Umbilical cord (tissue), 2 donors: ENCODE measurements at places on chromosomes 16 and 17.

GRCh38 chr16:28058839-28059589 lies 4.5 kb downstream of the GSG1L start:
- no peak for DNase-seq

GRCh38 chr17:6365200-6365943 lies 69.5 kb downstream of the AIPL1 start:
- no peak for DNase-seq

GRCh38 chr16:75152635-75153034 lies 4.3 kb downstream of the ZFP1 start:
- no peak for DNase-seq

GRCh38 chr17:74182041-74182723 lies 21.3 kb upstream of the RPL38 start:
- DNase-seq = no peak

DNA sequence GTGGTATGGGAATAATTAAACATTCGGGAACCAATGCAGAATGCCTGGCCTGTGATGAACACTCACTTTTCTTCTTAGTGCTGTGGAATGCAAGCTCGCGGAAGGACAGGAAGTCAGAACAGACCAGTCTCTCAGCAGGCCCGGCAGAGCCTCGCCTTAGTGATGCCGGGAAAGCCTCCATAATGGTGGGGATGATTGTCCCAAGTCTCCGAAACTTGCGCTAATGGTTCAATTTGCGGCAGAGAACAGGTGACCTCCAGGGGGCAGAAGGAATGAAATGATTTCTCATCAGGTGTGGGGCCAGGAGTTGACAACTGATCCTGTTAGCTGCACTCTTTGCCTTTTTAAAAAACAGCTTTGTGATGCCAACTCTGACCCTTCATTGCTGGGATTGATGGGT lies 170.6 kb downstream of the GSG1L start:
- DNase-seq = no peak

DNA sequence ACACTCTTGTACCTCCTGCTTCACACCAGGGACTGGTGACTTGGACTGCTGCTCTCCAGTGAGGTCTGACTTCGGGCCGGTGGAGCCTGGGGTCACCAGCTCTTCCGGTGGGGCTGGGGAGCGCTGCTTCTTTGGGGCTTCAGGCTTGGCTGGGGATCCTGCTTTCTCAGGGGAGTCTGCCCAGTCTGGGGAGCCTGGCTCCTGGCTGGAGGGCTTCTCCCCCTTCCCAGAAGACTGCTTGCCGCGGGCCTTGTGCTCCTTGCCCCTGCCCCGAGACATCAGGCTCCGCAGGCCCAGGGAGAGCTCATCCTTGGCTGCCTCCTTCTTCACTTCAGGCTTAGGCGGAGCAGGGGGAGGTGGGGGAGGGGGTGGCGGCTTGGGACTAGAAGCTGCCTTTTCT lies 52.4 kb downstream of the MYO18A start:
- no peak for DNase-seq

- no peak for DNase-seq
These were observed 6.1 kb downstream of the DRC3 start for GRCh38 chr17:17978481-17979424.

DNA sequence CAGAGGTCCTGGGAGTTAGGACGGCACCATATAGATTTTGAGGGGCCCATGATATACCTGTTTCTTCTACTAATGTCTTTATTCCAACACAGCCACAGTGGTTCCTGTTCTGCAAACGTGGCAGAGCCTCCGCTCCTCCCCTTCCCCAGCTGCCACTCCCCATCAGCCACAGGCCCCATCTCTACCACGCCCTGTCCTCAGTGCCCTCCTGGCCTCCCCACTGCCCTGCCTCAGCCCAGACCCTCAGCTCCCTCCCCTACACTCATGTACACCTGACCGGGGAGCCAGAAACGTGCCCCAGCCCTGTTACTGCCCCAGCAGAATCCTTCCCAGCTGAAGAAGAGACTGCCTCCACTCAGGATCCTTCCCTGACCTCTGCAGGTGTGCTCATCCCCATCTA lies 11.9 kb upstream of the RBFOX3 start:
- DNase-seq = no peak

DNA sequence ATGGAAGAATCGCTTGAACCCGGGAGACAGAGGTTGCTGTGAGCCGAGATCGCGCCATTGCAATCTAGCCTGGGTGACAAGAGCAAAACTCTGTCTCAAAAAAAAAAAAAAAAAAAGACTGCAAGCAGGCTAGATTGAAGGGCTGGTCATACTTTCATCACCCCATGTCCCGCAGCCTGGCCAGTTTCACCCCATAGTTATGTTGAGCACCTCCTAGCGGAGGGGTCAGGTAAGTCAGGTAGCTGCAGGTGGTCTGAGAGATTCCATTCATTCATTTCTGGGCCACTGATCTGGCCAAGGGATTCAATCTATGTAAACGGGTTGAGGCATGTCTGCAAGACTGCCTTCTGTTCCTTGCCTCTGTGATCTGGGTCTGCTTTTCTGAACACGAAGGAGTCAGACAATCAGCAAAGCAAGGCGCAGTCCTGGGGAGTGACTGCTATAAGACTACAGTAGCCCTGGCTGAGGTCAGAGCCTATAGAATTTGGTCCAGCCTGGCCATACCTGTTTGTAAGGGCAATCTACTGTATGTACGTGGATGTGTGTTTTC lies 23.6 kb upstream of the BPTF start:
- DNase-seq = no peak

GRCh38 chr17:46979147-46979863 lies at the start of gene RPRML:
TSS of gene RPRML (minus strand) at chr17:46979253. CDS start at chr17:46979007, 246 bp downstream.
- DNase-seq = peak; percentile 13

DNA sequence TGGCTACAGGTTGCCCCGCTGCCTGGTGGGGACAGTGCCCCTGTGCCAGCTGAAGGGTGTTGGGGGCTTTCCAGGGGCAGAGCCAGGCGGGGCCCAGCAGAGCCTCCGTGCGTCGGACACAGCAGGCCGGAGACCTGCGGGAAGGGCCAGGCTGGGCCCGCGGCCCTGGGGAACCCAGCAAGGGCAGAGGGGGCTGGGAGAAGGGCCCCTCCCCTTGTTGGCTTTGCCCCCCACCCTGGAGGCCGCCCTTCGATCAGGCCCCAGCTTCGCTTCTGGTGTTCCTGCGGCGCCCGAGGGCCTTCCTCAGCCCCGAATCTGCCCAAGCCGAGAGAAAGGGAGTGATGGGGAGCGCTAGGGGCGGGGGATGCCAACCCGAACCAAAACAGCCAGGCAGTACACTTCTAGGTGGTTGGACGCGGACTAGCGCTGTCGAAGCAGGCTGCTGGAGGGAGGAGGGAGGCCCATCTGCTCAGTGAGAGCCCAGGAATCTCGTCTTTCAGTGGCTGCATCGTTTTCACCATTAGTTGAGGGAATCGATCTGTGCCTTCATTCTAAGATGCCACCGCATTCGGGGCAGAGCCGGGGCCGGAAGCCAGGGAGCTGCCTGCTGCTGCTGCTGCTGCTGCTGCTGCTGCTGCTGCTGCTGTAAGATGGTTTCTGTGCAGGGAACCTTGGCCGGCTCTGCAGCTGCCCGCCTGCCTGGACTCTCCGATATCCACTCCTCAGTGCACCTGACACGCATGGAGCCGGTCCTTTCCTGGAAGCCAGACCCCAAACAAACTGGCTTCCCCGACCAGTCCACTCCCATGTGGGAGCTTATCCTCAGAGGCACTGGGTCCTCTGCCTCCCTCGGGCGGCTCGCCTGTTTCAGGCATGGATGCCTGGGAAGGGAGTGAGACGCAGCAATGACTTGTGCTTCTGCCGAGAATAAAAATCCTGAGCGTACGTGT lies 1.7 kb downstream of the JPH3 start:
- no peak for DNase-seq

- DNase-seq = no peak
These were observed 28.9 kb upstream of the CCL2 start for GRCh38 chr17:34226011-34226743.

DNA sequence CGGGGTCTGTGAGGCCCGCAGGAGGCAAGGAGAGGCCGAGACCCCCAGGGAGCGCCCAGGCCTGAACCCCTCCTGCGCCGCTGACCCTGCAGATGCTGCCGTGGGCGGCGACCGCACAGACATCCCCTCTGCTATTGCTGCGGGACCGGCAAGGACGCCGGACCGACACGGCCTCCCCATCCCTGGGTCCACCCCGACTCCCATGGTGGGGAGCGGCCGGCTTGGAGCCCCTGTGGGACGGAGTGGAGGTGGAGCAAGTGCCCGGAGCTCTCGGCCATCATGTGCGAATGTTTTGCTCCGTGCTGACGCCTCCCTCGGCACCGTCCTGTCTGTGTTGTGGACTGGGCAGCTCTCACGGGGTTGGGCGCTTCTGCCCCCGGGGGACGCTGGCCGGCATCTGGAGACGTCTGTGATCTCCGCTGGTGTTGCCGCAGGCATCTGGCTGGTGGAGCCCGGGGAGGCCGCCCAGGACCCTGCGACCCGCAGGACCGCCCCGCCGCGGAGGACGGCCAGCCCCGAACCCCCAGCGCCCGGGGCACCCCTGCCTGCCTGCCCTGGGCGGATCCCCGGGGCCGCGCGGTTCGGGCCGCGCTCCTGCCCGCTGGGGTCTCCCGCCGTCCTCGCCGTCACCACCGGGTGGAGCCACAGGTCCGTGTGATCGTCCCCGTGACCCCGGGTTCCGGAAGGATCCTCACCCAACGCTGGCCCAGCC lies 12.8 kb upstream of the GNG13 start:
- peak; percentile 49 for DNase-seq

- peak; percentile 42 for DNase-seq
These were observed 6.6 kb upstream of the MIF4GD start for GRCh38 chr17:75277664-75278071.

GRCh38 chr17:47324224-47325020 lies 667 bp downstream of the EFCAB13 start:
- peak; percentile 83 for DNase-seq

- DNase-seq = peak; percentile 9
These were observed at the start of gene ACSM5 for GRCh38 chr16:20409398-20410120. TSS of gene ACSM5 (plus strand) at chr16:20409534. CDS start at chr16:20411485, 1,951 bp downstream.

- no peak for DNase-seq
These were observed 10.4 kb downstream of the MILR1 start for GRCh38 chr17:64459284-64459747.

DNA sequence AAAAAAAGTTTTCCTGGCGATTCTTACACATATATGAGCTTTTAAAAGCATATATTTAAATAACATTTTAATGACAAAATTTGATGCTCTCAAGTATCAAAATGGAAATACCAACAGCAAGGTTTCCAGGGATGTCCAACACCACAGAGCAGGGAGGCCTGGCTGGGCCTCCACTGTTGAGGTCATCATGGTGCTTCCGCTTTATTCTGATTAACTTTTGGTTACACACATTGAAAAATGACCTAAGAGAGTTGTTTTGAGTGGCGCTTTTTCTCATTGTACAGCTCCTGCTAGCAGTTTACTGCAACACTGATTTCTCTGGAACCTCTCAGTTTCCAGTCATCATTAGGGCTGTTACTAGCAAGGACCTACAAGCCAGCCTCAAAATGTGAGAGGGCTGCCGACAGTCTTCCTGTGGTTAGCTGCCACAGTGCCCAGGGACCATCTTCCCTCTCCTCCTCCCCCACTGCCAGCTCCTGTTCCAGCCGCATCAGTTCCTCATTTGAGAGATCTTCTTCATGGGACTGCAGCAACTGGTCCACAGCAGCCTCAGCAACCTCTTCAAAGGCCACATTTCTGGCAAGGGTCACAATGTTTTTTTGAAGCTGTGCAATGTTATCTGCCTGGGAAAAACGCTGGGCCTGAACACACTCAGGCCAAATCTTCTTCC lies 21.3 kb downstream of the DEF8 start:
- DNase-seq = peak; percentile 23

DNA sequence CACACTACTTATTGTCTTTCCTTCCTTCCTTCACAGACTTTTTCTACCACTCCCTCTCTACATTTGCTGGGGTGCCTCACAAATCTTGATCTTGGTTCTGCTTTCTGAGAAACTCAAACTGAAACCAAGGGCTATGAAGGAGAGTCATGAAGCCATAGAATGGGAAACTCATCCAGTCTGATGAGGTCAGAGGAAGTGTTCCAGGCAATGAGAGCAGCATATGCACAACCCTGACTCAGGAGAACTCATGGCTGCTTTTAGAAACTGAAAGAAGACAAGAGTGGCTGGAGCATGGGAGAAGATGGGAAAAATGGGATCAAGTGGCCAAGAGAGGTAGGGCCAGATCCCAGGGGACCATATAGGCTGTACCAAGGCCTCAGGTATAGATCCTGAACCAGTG lies 130.0 kb upstream of the TOX3 start:
- no peak for DNase-seq

GRCh38 chr17:72092710-72093322 lies 28.0 kb upstream of the SOX9 start:
- DNase-seq = no peak

DNA sequence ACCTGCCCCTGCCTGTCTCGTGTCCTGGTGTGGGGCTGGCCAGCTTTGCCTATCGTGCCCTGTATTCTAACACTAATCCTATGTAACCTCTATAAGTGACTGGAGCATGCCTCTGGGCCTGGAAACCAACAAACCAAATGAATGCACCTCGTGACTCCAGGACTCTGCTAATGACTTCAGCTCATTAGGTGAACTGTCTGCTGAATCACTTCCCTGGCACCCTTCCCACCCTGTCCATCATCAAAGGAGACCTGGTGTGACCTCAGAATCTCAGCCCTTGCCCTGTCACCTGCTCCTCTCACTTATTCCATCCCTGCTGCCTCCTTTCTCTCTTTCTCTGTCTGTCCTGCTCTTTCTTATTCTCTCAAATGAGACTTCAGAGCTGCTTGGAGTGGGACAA lies 322.4 kb downstream of the CBLN1 start:
- no peak for DNase-seq

GRCh38 chr17:64177311-64178010 lies 47.5 kb upstream of the ERN1 start:
- DNase-seq = no peak

- DNase-seq = no peak
These were observed 42.4 kb downstream of the RNF157 start for GRCh38 chr17:76197911-76198310.

DNA sequence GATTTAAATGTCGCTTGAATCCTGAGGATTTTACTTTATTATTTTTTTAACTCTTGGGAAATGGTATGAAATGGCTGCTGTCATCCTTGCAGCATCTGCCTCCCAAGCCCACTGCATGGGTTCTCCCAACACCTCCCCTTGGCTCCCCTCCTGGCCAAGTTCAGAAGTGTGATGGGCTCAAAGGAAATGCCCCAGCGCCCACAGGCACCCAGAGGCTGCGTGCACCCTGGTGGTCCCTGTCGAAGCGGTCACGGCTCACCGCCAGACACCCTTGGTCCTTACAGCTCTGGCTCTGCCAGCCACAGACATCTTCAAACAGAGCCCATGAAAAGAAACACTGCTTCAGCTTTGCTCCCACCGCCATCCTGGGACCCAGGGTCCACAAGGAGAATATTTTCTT lies 334.7 kb downstream of the SOX9 start:
- DNase-seq = no peak
